Type B pancreatic cell (in vitro differentiated cells): ENCODE measurements at places on chromosomes 5 and 9. TPM values are rescaled to one million over a fixed set of nuclear protein-coding genes. Genes with fewer than 3 reads are reported as not detected.
A peak's percentile ranks its signal among the peaks of the same experiment; 100 is the strongest.

The HRCT1 gene
- total RNA-seq, result 0.40 TPM in 1 of 2 replicates, not detected in the other

The RETREG1 gene
- total RNA-seq, result 11.6 and 18.8 TPM in 2 replicates

The PPP3R2 gene
- total RNA-seq, result 0.07 and 0.22 TPM in 2 replicates

The PCDHA7 gene
- 2.5 and 6.9 TPM in 2 replicates for total RNA-seq

The IRX1 gene
- total RNA-seq, result 24.1 and 25.0 TPM in 2 replicates

The PPIC gene
- 23.4 and 57.7 TPM in 2 replicates for total RNA-seq

The EFCAB9 gene
- total RNA-seq, result not detected in 2 replicates

The NIPAL4 gene
- 0.46 and 0.59 TPM in 2 replicates for total RNA-seq

- peaks cover 28% of the 10 kb centered on the region for H3K4me1 ChIP-seq
- no peak for DNase-seq
- no peak overlapping the region for H3K4me3 ChIP-seq
- no peaks in the 10 kb centered on the region for H3K27me3 ChIP-seq
- H3K36me3 ChIP-seq, result no peaks in the 10 kb centered on the region
These were observed 174.9 kb upstream of the HMHB1 start for GRCh38 chr5:143636931-143637528.

- H3K4me1 ChIP-seq, result peaks cover 4% of the 10 kb centered on the region
- H3K27me3 ChIP-seq, result no peaks in the 10 kb centered on the region
- H3K36me3 ChIP-seq, result peaks cover 14% of the 10 kb centered on the region
- no peak for DNase-seq
- H3K27ac ChIP-seq, result no peak overlapping the region
- no peak overlapping the region for H3K4me3 ChIP-seq
These were observed 5.8 kb downstream of the LRRC70 start for GRCh38 chr5:62584391-62584790.

DNA sequence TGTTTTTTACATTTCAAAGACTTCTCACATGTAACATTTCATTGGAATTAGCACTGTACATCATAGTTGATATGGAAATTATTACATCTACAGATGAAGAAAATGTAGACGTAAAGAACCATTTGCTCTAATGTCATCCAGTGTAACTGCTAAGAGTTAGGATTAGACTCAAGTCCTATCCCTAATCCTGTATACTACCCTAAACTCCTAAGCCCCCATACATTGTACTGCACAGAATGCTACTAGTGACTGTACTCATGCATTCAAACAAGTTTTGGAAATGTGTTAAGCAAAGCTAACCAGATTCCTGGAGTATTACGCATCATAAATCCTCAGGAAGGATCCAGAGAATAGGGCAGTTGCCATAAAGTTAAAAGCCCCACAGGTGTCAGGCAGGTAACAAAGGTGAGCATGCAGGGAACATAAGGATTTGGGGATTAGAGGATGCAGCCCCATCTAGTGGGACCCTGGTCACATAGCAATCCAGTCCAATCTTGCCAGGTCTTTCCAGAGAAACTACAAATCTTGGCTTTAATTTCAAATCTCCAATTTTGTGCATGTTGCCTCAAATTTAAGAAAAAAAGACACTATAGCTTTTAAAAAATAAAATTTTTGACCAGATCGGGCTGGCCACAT is 32.0 kb downstream of the HAVCR1 start:
- H3K4me3 ChIP-seq, result no peak overlapping the region
- H3K36me3 ChIP-seq, result no peaks in the 10 kb centered on the region
- peaks cover 12% of the 10 kb centered on the region for H3K27me3 ChIP-seq
- no peak for DNase-seq
- H3K4me1 ChIP-seq, result no peaks in the 10 kb centered on the region

DNA sequence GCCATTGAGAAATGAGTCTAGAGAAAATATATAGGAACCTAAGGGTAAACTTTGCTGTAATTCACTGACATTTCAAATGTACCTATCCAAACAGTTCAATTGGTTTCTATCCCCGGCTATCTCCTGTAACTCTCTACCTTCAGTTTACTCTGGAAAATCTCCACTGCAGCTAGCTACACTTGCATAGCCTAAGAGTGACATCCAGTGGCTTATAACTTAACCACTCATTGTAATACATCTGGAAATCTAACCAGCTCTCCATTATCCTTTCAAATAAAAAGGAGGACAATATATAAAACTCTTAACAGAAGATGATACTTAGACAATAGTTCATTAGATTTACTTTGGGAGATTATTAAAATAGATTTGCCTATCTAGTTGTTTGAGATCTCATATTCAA is 35.3 kb upstream of the SPDL1 start:
- peaks cover 45% of the 10 kb centered on the region for H3K27me3 ChIP-seq
- DNase-seq, result no peak
- no peaks in the 10 kb centered on the region for H3K36me3 ChIP-seq
- H3K4me1 ChIP-seq, result peaks cover 12% of the 10 kb centered on the region

DNA sequence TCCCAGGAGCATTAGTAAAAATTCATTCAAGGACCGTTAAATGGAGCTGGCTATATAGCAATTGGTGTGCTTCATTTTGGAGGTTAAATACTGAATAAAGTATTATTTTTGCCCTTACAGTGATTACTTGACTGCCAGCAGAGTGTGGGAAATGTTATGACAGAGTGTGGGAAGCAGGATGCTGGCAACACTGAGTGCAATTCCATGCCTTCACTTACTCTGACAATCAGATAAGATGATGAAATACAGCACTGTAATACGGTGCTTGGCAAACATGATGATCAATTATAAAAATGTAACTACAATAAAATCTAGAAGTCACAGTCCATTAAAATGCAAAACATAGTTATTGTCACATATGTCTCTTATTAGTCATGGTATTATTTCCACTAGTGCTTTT is 651.3 kb downstream of the PTPRD start:
- DNase-seq, result no peak
- peaks cover 12% of the 10 kb centered on the region for H3K27me3 ChIP-seq
- H3K27ac ChIP-seq, result no peak overlapping the region
- H3K4me1 ChIP-seq, result no peaks in the 10 kb centered on the region
- H3K36me3 ChIP-seq, result no peaks in the 10 kb centered on the region
- no peak overlapping the region for H3K4me3 ChIP-seq

GRCh38 chr9:120901755-120902568 is 24.6 kb downstream of the TRAF1 start:
- H3K36me3 ChIP-seq, result no peaks in the 10 kb centered on the region
- peak overlapping the region; percentile 22 for H3K27ac ChIP-seq
- peaks cover 9% of the 10 kb centered on the region for H3K27me3 ChIP-seq
- no peak overlapping the region for H3K4me3 ChIP-seq
- no peaks in the 10 kb centered on the region for H3K4me1 ChIP-seq
